ENCODE measurements at places on chromosomes 1 and 21.

- DNase-seq = no peak
Measured at GRCh38 chr1:153245466-153245865, 14.0 kb upstream of the LORICRIN start.

DNA sequence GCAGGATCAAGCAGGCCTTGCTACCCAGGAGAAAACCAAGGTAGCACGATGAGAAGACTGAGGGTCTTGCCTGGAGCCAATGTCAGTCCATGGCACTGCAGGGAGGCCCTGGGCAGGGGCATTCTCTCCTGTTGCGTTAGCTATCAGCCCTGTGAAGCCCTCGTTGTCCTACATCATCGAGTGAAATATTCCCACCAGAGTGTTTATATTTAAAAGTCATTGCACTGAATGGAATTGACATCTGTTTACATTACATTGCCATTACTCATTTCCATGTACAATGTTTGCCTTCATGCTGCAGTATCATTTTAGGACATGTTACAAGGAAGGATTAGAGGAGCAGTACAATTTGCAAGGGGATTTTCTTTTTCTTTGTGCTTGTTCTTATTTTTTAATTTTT lies 243.9 kb downstream of the KAZN start:
- no peak for DNase-seq

DNA sequence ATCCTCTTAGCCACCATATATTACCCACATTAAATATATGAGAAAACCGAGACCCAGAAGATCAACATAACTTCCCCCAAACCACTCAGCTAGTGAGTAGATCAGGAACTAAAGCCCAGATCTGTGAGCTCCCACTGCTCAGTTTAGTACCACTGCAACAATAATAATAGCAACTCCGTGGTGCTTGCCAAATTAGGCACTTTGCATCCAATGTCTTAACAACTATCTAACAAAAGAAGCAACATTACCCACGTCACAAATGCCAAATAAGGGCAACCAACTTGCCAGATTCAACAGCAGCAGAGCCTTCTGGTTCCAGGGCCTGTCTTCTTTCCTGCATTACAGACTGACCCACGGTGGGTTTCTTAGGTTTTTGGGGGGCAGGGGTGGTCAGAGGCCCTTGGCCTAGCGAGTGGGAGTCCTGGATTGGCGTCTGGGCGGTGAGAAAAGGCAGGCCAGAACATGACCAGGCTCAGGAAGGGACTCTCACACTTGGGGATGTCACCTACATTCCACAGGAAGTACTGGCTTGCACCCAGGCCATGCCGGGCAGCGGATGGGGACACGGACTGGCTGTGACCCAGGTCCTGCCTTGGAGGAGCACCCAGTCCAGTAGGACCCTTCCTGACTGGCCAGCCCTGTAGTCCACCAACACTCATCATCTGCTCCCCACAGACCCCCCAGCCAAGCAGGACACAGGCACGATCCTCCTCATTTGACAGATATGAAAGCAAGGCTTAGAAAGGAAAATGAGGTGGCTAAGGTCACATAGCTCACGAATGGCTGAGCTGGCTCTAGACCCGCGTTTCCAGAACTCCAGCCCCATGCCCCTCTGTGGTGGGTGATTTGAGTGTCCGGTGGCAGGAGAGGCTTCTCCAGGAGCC lies 4.6 kb downstream of the HCRTR1 start:
- peak; percentile 15 for DNase-seq

GRCh38 chr21:37294679-37295078 lies 27.5 kb upstream of the VPS26C start:
- DNase-seq = no peak

- DNase-seq = peak; percentile 36
Measured at GRCh38 chr1:218345673-218346390, 696 bp downstream of the TGFB2 start.

DNA sequence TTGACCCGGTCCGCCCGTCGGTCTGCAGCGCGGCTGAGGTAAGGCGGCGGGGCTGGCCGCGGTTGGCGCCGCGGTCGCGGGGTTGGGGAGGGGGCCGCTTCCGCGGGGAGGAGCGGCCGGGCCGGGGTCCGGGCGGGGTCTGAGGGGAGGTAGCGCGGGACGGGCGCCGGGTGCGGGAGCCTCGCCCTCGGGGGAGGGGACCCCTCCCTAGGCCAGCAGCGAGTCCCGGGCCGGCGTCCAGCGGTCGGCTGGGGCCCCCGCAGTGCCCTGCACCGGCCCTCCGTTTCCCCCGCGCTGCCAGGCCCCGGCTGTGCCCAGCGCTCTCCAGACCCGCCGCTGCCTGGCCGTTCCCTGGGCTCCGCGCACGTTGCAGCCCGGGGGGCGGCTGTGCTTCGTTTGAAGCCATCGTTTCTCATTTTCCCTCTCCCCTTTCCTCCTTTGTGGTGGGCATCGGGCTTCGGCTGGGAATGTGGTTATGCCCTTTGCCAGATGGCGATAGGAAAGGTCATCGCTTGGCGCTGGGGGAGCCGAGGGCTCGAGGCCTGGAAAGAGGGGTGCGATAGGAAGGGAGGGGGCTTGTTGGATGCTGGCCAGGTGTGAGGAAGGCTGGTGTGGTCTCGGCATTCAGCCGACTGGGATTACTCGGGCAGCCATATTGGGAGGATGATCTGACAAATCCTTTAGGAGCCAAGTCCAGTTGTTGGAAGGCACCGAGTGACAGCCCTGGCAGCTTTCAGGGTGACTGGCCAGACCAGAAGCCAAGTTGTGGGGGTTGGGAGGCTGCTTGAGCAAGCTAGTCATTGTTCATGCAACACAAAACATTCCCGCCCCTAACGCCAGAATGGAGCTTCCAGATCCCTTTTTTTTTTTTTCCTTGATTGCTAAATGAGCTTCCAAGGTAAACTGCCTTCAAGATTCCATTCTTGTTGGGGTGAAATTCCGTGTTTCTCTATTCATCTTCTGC lies 753 bp downstream of the KIF1B start:
- DNase-seq = peak; percentile 55

DNA sequence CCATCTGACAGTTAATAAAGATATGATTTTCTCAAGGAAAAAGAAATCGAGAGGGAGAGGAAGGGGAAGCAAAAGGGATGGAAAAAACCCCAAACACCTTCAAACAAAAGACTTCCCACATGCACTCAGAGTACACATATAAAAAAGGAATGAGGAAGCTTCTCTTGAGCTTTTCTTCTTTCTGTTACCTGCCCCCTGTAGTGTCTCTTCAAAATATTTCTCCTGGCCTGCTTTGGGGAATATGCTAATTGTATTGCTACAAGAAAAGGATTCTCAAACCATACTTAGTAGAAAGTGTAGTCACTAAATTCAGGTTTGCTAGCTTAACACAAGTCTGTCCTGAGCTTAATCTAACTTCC lies 58.7 kb downstream of the KIF14 start:
- DNase-seq = no peak

GRCh38 chr21:37631319-37632117 lies 264.9 kb downstream of the DYRK1A start:
- DNase-seq = no peak

- peak; percentile 39 for DNase-seq
Measured at GRCh38 chr1:160096274-160097116, 1.9 kb downstream of the IGSF8 start.

GRCh38 chr1:3925256-3925655 lies 25.2 kb upstream of the C1orf174 start:
- no peak for DNase-seq

DNA sequence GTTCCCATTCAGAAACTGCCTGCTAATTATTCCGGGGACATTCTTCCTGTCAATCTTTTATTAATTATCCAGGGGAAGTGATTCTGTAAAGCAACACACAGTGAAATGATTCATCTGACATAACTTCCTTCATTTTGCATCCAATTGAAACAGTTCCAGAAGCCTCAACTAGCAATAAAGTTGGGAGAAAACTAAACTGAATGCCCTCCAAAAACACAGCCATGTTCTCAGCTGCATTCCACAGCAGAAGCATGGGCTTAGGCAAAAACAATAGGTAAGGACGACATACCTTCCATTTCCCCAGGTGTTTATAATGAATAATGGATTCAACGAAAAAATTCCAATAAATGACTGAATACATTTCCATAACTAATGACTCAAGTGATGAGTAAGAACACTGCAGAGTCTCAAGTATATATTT lies 36.9 kb upstream of the TARBP1 start:
- no peak for DNase-seq

DNA sequence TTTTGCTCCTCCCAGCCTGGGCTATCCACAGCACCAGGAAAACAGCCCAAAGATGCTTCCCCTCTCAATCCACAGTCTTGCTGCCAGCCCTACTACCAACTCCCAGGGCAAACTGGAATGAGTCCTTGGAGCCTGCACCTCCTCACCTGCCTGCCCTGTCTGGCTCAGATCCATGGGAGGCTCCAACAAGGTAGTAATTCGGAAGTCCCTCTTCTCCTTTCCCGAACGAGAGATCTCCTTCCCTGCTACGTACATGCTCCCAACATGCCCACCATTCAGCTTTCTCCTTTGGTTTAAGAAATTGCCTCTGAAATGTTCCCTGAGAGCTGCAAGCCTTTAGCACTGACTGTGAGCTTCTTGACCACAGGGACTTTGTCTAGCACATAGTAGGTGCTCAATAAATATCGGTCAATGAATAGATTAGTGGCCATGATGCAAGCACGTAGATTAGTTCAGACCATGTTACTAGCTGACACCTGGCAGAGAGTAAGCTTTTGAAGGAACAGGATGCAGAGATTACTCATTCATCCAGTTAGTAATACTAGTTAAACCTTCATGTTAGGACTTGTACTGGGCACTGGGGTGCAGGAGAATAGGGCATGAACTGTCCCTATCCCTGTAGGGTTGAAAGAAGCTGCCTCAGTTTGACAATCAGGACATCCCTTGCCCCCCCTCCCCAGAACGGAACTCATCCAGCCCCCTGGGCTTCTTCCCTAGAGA lies 80.1 kb downstream of the DISP3 start:
- no peak for DNase-seq

DNA sequence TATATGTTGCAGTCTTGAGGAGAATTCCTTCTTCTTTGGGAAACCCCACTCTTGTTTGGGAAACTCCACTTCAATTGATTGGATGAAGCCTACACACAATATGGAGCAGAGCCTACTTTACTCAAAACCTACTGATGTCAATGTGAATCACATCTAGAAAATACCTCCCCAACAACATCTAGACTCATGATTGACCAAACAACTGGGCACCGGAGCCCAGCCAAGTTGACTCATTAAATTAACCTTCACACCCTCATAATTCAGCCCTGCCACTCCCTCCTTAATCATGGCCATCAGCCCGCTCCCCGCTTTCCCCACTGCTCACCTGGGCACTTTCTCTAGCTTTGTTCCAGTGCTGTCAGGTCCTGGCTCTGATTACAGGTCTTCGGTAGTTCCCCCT lies 208.1 kb upstream of the MAP1LC3C start:
- DNase-seq = no peak

- no peak for DNase-seq
Measured at GRCh38 chr1:117008656-117009055, 7.1 kb downstream of the CD101 start.

DNA sequence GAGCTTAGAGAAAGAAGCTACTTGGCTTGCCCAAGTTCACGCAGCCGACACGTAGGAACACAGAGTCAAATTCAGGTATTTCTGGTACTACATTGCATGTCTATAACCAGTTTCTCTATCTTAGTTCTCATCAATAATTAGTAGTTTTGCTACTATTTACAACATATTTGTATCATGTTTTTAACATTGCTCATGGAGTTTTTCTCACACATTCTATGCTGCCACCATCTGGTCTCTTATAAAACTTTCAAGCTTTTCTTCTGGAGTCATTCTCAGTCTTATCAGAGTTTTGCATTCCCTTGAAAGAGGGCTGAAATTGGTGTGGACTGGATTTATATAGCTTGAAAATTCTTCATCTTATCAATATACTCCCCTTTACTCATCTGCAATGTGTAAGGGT lies 118.8 kb upstream of the PALMD start:
- no peak for DNase-seq

DNA sequence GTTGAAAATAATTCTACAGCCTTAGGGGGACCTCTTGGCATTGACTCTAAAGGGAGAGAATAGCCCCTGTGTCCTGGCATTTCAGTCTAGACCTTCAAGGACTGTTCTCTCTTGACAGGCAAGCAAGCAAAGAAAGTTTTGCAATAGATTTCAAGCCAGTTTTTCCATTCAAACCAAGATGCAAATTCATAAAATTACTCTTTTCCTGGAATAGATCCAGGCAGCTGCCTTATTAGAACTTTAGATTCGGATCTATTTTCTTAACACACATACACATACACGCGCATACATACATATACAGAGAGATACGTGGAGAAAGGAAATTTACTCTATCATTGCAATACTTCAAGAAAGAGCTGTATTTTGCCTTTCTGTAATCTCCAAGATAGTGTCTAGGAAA lies 129.4 kb downstream of the EDEM3 start:
- no peak for DNase-seq

- peak; percentile 69 for DNase-seq
Measured at GRCh38 chr21:36422279-36423098, 37.3 kb downstream of the CHAF1B start.

DNA sequence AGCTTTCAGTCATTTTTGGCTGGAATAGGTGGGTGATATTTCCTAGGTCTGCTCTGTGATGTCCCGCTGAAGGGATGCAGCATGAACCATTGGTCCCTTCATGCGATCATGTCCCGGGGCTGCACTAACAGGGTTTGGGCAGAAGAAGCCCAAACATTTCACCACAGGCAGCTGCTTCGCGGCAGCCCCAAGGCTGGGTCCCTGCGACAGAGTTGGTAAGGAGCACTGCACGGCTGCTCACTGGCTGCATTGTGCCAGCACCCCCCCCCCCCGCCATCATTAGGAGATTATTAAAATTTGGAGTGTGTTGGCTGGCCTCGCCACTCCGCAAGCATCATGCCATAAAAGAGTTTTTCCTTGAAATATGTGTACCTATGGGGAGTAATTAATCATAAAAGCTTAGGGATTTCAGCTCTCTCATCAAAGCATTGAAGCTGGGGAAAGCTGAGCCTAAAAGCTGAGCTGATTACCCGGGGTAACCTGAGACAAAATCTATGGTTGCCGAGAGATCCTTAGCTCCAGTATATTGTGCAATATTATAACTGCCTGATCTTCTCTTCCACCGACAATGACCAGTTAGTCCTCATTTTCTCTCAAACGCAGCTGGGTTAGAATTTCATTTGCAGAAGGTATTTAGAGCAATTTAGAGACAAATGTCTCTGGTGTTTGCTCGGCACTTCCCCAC lies 62.5 kb downstream of the PEX14 start:
- no peak for DNase-seq

GRCh38 chr1:150385537-150386445 lies 21.8 kb downstream of the RPRD2 start:
- no peak for DNase-seq

DNA sequence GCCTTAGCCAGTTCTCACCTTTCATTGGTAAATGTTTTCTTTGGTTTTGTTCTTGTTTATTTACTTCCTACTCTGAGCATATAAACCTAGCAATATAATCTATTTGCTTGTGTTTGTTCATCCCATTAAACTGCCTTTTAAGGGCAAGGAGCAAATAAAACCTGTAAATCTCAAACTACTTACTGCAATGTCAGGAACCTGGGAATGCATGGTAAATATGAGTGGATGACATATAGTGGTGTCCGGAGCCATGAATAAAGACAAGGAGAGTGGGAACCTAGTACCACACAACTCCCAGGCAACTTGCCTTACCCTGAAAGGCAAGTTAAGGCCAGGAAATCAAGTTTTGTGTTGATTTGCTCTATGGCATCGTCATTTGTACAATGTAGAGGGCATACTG lies 1133.7 kb upstream of the NCAM2 start:
- no peak for DNase-seq

GRCh38 chr1:226733304-226733703 lies 5.8 kb downstream of the ITPKB start:
- no peak for DNase-seq

All from stimulated activated CD8-positive, alpha-beta memory T cell treated with anti-CD3 and anti-CD28 coated beads, Interleukin-4, amount 100 ng/mL, for 48 hours (primary cell).